ENCODE measurements at places on chromosomes 13 and 19.

GRCh38 chr19:7260161-7260560 lies 34.1 kb downstream of the INSR start:
- no peak for DNase-seq

GRCh38 chr13:113915012-113915763 lies 51.3 kb upstream of the GAS6 start:
- no peak for DNase-seq

DNA sequence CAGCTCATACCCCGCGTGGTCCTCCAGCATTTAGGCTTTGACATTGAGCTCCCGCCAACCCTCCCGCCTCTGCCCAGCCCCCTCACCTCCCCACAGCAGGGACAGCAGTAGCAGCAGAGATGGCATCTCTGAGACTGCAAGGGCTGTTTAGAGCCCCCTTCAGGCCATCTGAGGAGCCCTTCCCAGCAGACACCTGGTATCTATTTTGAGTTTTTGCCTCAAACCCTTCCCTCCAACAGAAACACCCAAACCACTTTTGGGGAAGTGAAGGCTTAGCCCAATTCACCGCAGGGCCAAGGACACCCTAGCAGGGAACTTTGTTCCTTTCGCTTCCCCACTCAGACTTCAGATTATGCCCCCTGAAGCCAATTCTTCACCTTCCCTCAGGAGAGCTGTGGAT lies 6.3 kb upstream of the ZNF175 start:
- no peak for DNase-seq

- no peak for DNase-seq
Measured at GRCh38 chr13:77896536-77896935, 22.1 kb downstream of the EDNRB start.

DNA sequence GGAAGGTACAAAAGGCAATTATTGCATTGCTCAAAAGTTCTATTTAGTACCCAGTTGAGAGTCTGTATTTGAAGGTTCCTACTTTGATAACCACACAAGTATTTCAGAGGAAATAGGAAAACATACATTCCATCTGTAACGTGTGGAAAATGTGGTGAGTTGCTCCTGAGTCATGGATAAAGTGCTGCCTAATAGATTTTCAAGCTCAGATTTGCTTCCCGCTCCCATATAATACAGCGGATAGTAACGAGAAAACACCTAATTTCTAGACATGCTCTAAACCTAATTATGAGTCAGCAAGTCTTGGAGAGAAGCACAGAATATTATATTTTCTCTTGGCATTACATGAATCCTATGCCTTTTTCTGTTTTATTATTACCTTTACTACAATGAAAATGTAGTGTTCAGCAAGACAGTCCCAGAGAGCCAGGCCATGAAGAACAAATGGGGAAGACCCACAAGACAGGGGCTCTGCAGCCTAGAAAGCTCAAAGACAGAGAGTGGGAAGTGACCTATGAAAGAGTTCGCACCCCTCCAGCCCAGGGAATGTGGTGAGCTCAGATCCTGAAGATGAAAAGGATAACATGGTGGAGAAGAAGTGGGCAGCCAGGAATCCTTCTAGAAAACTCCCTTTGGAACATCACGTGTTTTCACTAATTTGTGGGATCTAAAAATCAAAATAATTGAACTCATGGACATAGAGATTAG lies 116.1 kb downstream of the STARD13 start:
- DNase-seq: no peak
